ENCODE measurements at places on chromosomes 6 and 20. TPM values are rescaled to one million over a fixed set of nuclear protein-coding genes. Genes with fewer than 3 reads are reported as not detected.

The ZNF391 gene
- 2.4 TPM for total RNA-seq

The ATP6V1G2 gene
- total RNA-seq = 3.3 TPM

The RIMS4 gene
- not detected for total RNA-seq

The ATP9A gene
- 22.3 TPM for total RNA-seq

The FAM217B gene
- 4.2 TPM for total RNA-seq

The FERMT1 gene
- total RNA-seq = 10.9 TPM

The C20orf202 gene
- total RNA-seq = not detected

The KHDC1L gene
- not detected for total RNA-seq

The SAMD10 gene
- total RNA-seq = 2.4 TPM

The GABRR1 gene
- total RNA-seq = not detected

The TRIM10 gene
- total RNA-seq = not detected

The HUS1B gene
- total RNA-seq = 1.7 TPM

The CRISP2 gene
- not detected for total RNA-seq

The VNN1 gene
- not detected for total RNA-seq

The CRYBG1 gene
- 3.6 TPM for total RNA-seq

The AKAP12 gene
- total RNA-seq = 99.7 TPM

The TOMM34 gene
- 12.5 TPM for total RNA-seq

The BPIFB2 gene
- not detected for total RNA-seq

The HLA-DQA1 gene
- total RNA-seq = not detected

The SLC24A3 gene
- total RNA-seq = 6.5 TPM

The BACH2 gene
- total RNA-seq = 1.5 TPM

The PDSS2 gene
- total RNA-seq = 11.6 TPM

The ULBP2 gene
- 13.7 TPM for total RNA-seq

The SPINT3 gene
- total RNA-seq = not detected

The EYS gene
- total RNA-seq = 0.05 TPM

The HLA-DQA2 gene
- not detected for total RNA-seq

The HLA-DOB gene
- total RNA-seq = 0.18 TPM

The BMP7 gene
- not detected for total RNA-seq

The KIFC1 gene
- total RNA-seq = 1.2 TPM

The OR2J3 gene
- total RNA-seq = not detected

The SOBP gene
- 4.8 TPM for total RNA-seq
